ENCODE measurements at places on chromosomes 6 and 20.

GRCh38 chr20:30419466-30419865 lies 838.0 kb upstream of the DEFB115 start:
- DNase-seq: no peak

GRCh38 chr20:61575151-61575937 lies 323.3 kb downstream of the CDH4 start:
- no peak for DNase-seq

DNA sequence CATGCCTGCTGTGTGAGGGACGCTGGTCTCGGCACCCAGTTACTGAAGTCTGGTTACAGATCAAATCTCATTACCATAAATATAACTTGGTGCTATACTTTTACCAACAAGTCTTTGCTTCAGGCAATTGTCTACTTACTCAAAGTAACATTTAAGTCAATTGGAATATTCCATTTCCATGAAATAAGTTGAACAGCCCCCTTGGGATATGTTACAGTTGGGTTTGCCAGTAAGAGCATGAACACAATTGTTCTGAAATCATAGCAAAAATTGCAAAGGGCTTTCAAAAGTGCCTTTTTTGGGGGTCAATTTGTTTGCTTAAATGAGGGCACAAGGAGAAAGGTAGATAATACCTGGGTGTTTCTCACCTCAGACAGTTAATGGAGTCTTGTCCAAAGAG lies 170.9 kb upstream of the EXOC2 start:
- DNase-seq: no peak

DNA sequence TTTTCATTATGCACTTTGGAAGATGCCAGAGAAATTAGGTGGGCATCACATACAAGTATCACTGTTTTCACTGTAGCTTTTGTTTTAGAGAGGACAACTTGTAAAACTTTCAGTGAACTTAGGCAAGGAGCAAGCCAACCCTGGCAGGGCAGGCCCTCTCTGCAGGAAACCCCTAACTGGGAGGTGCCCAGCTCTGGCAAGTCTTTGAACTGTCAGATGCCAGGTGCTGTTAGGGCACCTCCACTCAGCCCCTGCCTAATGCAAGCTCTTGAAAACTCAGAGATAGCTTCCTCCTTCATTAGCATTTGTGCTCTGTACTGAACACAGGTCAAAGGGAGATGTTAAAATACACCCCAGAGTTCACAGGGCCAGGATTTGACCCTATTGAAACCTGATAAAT lies 774.2 kb upstream of the FLRT3 start:
- no peak for DNase-seq

DNA sequence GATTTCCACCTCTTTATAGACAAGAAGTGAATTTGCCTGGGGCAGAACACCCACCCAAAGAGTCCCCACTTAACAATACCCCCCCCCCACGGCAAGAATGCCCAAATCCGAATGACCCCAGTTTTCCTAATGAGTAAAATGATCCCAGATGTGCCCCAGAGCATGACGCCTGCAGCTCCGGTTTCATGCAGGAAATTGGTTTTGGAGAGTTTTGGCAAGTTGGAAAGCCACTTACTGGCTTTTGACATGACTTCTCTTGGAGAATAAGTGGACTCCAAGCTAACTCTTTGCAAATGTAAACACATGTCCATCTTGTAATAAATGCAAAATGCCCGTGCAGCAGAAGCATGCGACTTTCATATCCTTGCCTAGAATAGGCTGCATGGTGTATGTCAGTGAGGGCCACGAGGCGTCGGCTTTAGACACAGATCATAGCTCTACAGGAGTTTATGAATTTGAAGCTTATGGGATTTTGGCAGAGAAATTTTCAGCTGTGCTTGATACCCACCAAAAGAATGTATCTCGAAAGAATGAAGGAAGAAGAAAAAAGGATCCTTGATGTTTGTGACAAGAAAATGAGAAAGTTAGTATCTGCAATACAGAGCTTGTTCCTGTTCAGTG lies 24.2 kb downstream of the EDN3 start:
- no peak for DNase-seq

- DNase-seq: peak; percentile 14
Measured at GRCh38 chr20:24984961-24985640, 7.5 kb downstream of the APMAP start.

- DNase-seq: no peak
Measured at GRCh38 chr6:53892707-53893106, 97.9 kb downstream of the LRRC1 start.

GRCh38 chr6:164533045-164533362 lies 776.4 kb downstream of the C6orf118 start:
- DNase-seq: no peak

DNA sequence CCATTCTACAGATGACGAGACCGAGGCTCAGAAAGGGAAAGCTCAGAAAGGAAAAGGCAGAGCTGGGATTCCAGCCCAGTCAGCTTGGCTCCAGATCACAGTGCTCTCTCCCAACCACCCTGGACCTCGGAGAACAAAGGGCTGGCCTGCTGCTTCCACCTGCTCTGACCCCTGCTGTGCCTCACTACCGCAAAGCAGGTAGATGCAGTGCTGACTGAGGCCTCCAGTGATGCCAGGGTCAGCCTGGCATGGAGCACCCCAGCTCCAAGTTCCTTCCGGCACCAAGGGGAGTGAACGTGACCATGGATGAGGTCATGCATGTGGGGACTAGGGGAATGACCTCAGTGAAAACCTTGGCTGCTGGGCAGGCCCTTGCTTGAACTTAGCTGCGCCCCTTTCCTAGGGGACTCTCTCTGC lies 20.7 kb upstream of the TLDC2 start:
- no peak for DNase-seq

- DNase-seq: no peak
Measured at GRCh38 chr6:53302678-53303360, 45.9 kb downstream of the ELOVL5 start.

DNA sequence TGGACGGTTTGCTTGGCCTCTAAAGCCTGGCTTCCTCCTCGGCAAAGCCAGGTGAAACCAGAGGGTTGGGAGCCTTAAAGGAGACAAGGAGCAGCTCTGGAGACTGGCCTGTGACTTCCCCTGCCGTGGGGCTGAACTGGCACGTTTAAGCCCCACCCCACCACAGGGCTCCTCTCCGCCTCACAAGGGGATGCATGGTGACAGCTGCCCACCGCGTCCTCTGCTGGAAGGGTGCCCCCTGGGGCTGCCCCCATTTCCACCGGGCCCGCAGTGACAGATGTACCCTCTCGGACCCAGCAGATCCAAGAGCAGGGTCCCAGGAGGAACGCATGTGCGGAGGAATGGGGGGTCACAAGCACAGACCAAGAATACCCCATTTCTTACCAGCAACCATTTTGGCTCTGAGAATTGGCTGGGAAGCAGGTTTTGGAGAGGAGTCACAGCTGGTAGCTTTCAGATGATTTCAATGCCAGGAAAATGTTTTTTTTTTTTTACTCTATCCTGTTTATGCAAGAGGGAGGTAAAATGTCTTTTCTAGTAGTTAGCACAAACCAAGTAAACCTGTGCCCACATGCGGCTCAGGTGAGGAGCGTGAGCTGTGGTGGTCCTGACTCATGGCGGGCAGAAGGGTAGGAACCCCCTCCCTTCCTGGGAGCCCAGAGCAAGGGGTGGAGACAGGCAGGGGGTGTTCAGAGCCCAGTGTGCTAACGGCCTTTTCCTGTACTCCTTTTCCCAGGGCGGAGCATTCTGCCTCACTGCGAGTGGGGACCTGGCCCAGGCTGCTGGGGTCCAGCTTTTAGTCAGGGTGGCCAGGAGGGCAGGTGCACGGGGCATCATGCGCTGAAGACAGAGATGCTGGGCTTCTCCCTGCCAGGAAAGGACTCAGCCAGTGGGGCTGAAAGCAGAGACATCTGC lies 33.0 kb downstream of the FRMD1 start:
- no peak for DNase-seq

GRCh38 chr20:6525447-6526303 lies 241.8 kb upstream of the BMP2 start:
- DNase-seq: no peak

GRCh38 chr20:57281900-57282299 lies 15.5 kb upstream of the BMP7 start:
- DNase-seq: no peak

- peak; percentile 18 for DNase-seq
Measured at GRCh38 chr6:17585766-17586490, 14.2 kb upstream of the FAM8A1 start.

DNA sequence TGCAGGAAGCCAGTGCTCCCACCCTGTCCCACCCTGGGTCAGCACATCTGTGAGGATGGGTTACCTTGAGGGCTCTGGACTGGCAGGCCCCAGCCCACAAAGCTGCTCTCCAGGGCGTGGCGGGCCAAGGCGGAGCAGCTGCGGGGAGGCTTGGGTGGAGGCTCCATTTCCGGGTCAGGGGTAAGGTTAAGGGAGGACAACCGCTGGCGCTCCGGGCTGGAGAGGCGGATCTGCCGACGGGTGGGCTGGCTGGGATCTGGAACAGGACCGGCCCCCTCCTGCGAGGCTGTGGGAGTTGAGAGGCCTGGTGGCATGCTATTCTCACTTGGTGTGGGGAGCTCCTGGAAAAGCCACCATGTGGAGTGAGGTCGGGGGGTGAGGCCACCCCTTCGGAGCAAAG lies 5.5 kb downstream of the SMPD2 start:
- no peak for DNase-seq

GRCh38 chr6:111642463-111643158 lies 36.9 kb upstream of the TRAF3IP2 start:
- DNase-seq: peak; percentile 53

DNA sequence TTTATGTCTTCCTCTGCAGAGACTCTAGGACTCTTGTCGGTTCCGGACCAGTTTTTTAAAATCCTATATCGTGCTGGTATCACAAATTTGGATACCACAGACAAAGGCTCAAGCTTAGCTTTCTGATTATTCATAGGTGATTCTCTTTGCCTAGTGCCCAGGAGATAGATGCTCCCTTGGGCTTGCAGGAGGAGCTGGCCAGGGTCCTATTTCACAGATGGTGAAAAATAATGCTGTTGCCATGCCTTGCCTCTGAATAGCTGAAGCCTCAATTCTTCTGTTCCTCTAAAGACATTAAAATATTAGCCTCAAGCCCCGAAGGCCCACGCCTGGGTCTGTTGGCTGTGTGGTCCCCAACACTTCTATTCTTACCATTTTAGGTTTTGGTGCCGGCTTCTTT lies 123.9 kb upstream of the BACH2 start:
- no peak for DNase-seq

- DNase-seq: peak; percentile 66
Measured at GRCh38 chr6:38933426-38933825, 115.2 kb upstream of the GLP1R start.

- DNase-seq: no peak
Measured at GRCh38 chr20:19392344-19393130, 180.1 kb downstream of the SLC24A3 start.

- no peak for DNase-seq
Measured at GRCh38 chr6:38612143-38612965, 27.4 kb downstream of the BTBD9 start.

GRCh38 chr6:89035252-89036101 lies 45.1 kb upstream of the PNRC1 start:
- DNase-seq: no peak

DNA sequence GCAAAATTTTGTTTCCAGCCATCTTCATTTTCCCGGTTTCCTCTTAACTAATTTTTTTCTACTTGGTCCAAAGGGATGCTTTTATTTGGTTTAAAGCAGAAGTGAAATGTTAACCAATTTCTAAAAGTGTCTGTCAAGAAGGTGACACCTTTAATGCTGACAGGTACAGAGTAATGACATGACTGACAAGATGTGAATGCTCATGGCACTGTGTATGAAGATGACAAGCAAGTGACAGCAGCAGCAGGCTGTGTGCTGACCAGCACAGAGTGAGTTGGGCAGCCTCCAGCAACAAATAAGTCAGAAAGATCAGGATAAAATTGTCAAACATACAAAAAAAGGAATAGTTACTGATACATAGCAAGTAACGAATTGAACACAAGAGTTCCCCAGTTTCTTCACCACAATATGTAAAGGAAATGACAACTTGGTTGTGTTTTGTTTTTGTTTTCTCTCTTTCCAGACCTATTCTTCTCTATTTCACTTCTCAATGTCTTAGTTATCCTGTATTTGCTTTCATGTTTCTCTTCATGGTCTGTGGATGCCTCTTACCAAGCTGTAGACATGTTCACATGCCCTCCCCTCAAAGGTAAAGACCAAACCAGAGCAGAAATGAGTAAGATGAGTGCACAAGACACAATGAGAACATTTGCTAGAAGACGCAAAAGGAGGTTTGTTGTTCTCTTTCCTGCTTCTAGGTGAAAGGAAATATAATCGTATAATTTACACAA lies 174.9 kb downstream of the FRK start:
- DNase-seq: no peak

- no peak for DNase-seq
Measured at GRCh38 chr6:155066361-155066760, 71.2 kb downstream of the TIAM2 start.

GRCh38 chr6:126302191-126302590 lies 37.7 kb upstream of the CENPW start:
- DNase-seq: peak; percentile 54

GRCh38 chr6:91330896-91331295 lies 744.0 kb upstream of the MAP3K7 start:
- no peak for DNase-seq

- DNase-seq: no peak
Measured at GRCh38 chr6:41153992-41154625, at the start of gene TREML1. Gene TREML1, minus strand, starts transcription at chr6:41154347. Its CDS starts 59 bp downstream, at chr6:41154288.

- DNase-seq: no peak
Measured at GRCh38 chr20:2694008-2694471, 1.5 kb downstream of the EBF4 start.

DNA sequence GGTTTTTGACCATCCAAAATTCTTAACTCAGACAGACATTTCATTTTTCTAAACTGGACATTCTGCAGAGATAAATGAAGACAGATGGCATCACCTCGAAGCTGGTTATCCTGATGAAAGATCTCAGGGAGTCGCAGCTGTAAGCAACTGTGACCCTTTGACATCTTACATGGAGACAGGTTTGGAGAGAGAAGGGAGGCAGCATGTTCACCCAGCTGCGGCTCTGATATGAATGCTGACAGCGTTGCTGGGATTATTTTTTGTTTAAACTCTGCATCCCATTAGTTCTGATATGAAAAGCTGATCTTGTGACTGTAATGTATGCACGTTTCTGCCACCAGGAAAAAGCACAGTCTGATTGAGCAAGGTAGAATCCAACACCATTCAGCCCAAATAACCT lies 89.4 kb downstream of the C6orf118 start:
- DNase-seq: no peak

GRCh38 chr20:40856653-40857052 lies 167.6 kb upstream of the MAFB start:
- no peak for DNase-seq

- DNase-seq: no peak
Measured at GRCh38 chr6:35742842-35743241, 6.0 kb downstream of the ARMC12 start.

GRCh38 chr6:33962246-33963027 lies 158.6 kb upstream of the MLN start:
- no peak for DNase-seq

DNA sequence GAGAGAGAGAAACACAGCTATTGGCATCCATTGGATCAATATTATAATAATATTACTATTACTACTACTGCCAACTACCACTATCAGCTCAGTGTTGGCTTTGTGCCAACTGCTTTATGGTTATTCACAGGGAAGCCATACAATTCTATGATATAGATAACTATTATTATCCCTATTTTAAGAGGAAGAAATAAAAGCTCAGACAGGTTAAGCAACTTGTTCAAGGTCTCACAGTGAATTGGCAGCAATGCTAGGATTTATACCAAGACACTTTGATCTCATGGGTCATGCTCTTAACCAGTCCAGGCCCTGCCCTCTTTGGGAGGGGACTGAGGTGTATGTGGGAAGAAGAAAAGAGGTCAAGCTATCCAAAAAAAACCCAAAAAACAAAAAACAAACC lies 82.0 kb upstream of the TRAF3IP2 start:
- no peak for DNase-seq

GRCh38 chr6:142452993-142453392 lies 151.2 kb downstream of the ADGRG6 start:
- DNase-seq: no peak

Measured in Kasumi-1 (cell line).